Stimulated activated CD8-positive, alpha-beta memory T cell treated with anti-CD3 and anti-CD28 coated beads, Interleukin-4, amount 100 ng/mL, for 1 hour (primary cell): ENCODE measurements at places on chromosomes 11 and 22.

DNA sequence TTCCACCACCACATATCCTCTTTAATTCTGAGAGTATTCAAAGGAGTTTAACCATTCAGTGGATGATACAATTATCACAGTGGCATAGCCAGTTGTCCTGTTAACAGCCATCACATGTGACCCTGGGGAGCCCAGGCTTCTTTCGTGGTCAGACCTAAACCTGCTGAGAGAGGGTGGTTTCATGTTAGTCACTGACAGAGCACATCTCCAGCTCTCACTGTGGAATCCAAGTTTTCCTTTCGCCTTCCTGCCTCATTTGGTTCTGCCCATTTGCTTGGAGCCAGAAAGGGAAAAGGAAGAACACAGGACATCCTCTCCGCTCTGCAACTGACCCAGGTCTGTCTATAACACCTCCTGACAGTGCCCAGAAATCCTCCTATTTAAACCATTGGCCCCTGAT is 60.4 kb downstream of the MCHR1 start:
- no peak for DNase-seq

- peak; percentile 33 for DNase-seq
Measured at GRCh38 chr11:119196833-119197483, 9.2 kb upstream of the CBL start.

DNA sequence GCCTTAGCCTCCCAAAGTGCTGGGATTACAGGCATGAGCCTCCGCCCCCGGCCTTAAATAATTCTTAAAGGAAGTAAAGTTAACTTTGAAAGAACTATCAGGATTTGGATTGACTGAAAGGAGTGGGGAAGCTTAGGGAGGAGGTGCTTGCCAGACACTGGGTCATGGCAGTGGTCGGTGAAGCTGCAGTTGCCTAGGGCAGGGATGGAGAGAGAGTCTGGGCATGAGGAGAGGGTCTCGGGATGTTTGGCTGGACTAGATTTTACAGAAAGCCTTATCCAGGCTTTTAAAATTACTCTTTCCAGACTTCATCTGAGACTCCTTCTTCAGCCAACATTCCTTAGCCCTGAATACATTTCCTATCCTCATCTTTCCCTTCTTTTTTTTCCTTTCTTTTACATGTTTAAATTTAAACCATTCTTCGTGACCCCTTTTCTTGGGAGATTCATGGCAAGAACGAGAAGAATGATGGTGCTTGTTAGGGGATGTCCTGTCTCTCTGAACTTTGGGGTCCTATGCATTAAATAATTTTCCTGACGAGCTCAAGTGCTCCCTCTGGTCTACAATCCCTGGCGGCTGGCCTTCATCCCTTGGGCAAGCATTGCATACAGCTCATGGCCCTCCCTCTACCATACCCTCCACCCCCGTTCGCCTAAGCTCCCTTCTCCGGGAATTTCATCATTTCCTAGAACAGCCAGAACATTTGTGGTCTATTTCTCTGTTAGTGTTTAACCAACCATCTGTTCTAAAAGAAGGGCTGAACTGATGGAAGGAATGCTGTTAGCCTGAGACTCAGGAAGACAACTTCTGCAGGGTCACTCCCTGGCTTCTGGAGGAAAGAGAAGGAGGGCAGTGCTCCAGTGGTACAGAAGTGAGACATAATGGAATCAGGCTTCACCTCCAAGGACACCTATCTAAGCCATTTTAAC is at the start of gene NNMT:
TSS of gene NNMT (plus strand) at position 724 of the 929 bp plus-strand sequence. CDS start at position 882, 158 bp downstream.
- DNase-seq, result no peak

GRCh38 chr11:7874056-7874455 is 57.0 kb downstream of the OR10A6 start:
- no peak for DNase-seq

DNA sequence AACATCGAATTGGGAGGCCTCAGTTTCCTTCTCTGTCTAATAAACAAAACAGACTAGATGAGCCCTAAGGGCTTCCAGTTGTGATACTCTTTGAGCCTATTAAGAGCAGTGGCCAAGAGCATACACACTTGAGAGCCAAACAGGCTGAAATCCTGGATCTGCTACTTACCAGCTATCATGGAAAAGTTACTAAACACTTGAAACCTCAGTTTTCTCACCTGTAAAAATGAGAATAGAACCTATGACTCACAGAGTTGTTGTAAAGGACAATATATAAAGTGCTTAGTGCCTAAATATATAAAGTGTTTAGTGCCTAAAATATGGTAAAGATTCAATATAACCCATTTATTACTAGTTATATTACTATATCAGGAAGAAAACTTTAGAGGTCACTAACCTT is 23.7 kb upstream of the GDPD4 start:
- DNase-seq, result no peak

DNA sequence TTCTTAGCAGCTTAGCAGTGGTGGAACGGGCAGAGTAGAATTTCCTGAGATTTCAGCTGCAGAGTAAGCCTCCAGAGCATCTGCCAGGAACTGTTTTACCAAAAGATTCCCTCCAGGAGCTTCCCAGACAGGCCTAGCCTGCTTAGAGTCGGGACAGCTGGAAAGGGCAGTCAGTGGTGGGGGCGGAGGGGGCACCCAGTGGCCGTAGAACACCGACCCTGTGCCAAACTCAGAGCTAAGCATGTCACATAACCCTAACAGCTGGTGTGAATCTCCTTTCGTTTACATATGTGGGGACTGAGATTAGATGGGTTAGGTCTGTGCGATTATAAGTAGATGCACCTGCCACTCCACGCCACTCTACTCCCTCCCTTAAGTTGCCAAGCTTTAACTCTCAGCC is 80.0 kb upstream of the CRTAM start:
- no peak for DNase-seq

DNA sequence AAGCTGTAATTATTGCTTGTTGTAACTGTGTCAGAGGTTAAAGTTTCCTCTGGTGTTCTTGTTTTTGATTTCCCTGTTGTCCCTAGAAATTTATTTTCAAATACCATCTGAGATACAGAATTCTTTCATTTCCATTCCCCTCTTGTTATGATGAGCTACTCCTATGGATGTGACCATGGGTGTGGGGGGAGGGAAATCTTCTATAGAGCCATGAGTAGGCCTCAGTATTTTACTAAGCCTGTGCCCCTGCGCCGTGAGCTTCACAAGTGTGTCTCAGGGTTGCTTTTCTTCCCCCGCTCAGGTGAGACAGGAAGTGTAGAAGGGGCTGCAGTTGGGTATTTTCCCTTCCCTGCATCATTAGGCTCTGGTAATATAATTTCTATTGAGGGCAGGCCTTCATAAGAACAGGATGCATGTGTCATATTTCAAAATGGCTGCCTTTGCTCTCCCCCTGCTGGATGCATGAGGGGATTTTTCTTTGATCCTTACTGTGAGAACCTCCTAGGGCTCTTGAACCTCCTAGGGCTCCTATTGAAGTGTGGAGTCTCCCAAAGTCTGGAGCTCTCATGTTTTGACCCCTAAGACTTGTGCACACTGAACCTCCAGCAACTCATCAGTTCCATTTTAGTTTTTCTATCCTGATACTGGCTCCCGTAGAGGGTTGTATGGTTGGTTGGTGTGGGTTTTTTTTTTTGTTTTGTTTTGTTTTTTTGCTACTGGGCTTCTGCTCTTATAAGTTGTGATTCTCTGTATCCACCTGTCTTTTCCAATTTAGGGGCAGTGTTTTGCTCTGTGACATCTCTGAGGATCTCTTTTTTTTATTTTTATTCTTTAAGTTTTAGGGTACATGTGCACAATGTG is 658.2 kb downstream of the NTM start:
- no peak for DNase-seq

GRCh38 chr11:15645201-15645600 is 530.5 kb downstream of the INSC start:
- DNase-seq, result no peak

- no peak for DNase-seq
Measured at GRCh38 chr22:43389227-43389836, 22.5 kb upstream of the MPPED1 start.

- no peak for DNase-seq
Measured at GRCh38 chr11:11929920-11930319, 78.5 kb downstream of the DKK3 start.

- no peak for DNase-seq
Measured at GRCh38 chr11:106305458-106305857, 228.0 kb downstream of the AASDHPPT start.

- no peak for DNase-seq
Measured at GRCh38 chr11:83791557-83791956, 505.4 kb upstream of the CCDC90B start.

DNA sequence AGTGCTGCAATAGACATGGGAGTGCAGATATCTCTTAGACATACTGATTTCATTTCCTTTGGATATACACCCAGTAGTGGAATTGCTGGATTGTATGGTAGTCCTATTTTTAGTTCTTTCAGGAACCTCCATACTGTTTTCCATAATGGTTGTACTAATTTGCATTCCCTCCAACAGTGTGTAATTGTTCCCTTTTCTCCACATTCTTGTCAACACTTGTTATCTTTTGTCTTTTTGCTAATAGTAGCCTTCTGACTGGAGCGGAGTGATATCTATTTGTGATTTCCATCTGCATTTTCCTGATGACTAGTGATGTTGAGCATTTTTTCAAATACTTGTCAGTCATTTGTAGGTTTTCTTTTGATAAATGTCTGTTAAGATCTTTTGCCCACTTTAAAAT is 128.9 kb downstream of the CTNND1 start:
- no peak for DNase-seq
